ENCODE measurements at places on chromosomes 5 and 9.

- DNase-seq, result no peak
Observed at GRCh38 chr5:80057921-80058320, 22.8 kb downstream of the THBS4 start.

DNA sequence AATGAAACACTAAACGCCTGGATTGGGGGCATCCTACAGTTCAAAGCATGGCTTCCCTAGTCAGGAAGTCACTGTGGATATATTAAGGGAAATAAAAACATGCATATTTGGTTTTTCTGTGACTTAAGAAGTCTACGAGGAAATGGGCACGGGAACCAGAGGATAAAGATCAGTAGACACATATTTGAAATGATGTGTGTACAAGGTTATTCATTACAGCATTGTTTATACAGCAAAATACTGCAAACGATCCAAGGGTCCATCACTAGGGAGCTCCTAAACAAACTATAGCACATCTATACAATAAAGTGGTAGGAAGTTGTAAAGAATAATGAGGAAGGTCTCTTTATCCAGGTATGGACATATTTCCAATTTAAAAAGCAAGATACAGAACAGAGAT is 71.8 kb downstream of the EFNA5 start:
- no peak for DNase-seq

- no peak for DNase-seq
Observed at GRCh38 chr9:111548623-111549022, 23.6 kb downstream of the ZNF483 start.

GRCh38 chr5:78471896-78472295 is 111.5 kb downstream of the SCAMP1 start:
- no peak for DNase-seq

- no peak for DNase-seq
Observed at GRCh38 chr9:123973590-123974223, 37.9 kb upstream of the LHX2 start.
